ENCODE measurements at places on chromosomes 5 and 9. TPM values are rescaled to one million over a fixed set of nuclear protein-coding genes. Genes with fewer than 3 reads are reported as not detected.

GSN gene
- polyA plus RNA-seq, result 95.8 TPM

HRH2 gene
- polyA plus RNA-seq, result 10.6 TPM

GDNF gene
- not detected for polyA plus RNA-seq

GRXCR2 gene
- polyA plus RNA-seq, result not detected

JAKMIP2 gene
- not detected for polyA plus RNA-seq

PCDHA11 gene
- polyA plus RNA-seq, result not detected

NPR3 gene
- polyA plus RNA-seq, result not detected

ACTL7A gene
- not detected for polyA plus RNA-seq

AQP7 gene
- not detected for polyA plus RNA-seq

FAM174A gene
- 11.1 TPM for polyA plus RNA-seq

PCDHB8 gene
- not detected for polyA plus RNA-seq

PIP5KL1 gene
- 0.31 TPM for polyA plus RNA-seq

UAP1L1 gene
- polyA plus RNA-seq, result 16.7 TPM

DIRAS2 gene
- not detected for polyA plus RNA-seq

ARHGEF37 gene
- not detected for polyA plus RNA-seq

TPPP gene
- polyA plus RNA-seq, result 0.02 TPM

CD72 gene
- polyA plus RNA-seq, result 1.6 TPM

All from CD14-positive monocyte (primary cell).